ENCODE measurements at places on chromosomes 3 and 15.

DNA sequence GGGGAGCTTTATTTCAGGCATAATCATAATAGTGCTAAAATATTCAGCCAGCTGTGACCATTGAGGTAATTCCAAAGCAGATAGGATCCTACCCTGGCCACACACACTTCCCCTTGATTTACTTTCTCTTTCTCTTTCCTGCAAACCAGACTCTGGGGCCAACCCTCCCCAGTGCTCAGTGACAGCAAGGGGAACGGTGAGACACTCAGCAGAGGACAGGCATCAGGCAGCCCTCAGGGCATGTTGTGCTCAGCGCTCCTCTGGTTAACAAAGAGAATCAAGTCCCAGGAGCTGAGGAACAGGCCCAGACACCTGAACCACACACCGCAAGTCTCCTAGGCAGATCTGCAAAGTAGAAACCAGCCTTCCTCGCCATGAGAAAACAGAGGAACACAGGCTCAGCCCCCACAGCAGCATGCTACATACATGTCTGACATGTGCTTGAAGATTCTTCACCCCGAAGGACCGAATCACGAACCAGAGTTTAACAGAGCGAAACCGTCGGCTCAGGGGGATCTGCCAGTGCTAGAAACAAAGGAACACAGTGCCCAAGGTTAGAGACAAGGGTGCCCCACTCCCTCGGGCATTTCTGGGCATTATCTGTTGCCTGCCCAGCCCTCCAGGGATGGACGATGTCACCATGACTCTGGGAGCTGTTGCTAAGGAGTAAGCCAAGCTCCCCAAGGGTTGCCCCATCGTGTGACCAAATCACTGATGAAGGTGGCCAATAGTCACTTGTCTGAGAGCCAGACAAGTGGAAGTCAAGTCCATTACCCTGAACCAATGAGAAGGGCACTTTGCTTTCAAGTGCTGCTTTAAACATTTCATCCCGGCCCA lies 17.5 kb downstream of the HDC start:
- DNase-seq: no peak

- no peak for DNase-seq
Observed at GRCh38 chr3:37661615-37662306, 199.9 kb upstream of the CTDSPL start.

DNA sequence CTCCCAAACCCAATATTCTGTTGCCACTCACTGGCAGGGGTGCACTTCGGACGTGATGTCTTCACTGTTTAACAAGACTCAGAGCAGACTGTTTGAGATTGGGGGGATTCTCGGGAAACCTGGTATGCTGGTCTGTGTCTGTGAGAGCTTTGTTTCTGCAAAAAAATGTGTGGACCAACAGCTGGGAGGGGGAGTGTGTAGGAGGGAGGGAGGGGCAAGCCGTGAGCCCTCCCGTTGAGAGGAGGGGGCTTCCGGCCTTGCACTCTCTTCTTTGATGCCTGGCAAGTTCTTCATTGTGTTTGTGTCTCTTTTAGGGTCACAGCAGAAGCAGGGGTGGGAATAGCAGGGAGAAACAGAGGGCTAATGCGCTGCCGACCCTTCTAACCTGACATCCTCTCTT lies 74.9 kb upstream of the NDN start:
- no peak for DNase-seq

GRCh38 chr3:70829092-70829491 lies 516.7 kb upstream of the MDFIC2 start:
- DNase-seq: no peak

- no peak for DNase-seq
Observed at GRCh38 chr15:66652806-66653205, 49.2 kb upstream of the SMAD6 start.

DNA sequence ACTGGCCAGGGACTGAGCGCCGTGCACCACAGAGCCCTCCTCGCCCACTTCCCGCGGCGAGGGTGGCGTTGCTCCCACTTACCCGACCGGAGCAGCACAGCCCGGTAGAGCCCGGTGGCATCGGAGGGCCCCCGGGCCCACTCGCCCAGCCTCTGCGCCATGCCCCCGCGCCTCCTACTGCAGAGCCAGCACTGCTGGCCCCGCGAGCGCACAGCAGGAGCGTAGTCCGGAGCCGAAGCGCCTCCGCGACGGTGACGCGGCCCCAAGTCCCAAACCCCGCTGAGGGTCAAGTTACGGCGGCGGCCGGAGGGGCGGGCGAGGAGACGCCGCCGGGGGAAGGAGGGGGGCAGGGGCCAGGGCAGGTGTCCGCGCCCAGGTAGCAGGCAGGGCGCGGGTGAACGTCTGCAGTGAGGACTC lies 9.6 kb upstream of the FAM107A start:
- DNase-seq: no peak
